Jurkat, Clone E6-1 (cell line): ENCODE measurements at places on chromosomes 16 and 17.

DNA sequence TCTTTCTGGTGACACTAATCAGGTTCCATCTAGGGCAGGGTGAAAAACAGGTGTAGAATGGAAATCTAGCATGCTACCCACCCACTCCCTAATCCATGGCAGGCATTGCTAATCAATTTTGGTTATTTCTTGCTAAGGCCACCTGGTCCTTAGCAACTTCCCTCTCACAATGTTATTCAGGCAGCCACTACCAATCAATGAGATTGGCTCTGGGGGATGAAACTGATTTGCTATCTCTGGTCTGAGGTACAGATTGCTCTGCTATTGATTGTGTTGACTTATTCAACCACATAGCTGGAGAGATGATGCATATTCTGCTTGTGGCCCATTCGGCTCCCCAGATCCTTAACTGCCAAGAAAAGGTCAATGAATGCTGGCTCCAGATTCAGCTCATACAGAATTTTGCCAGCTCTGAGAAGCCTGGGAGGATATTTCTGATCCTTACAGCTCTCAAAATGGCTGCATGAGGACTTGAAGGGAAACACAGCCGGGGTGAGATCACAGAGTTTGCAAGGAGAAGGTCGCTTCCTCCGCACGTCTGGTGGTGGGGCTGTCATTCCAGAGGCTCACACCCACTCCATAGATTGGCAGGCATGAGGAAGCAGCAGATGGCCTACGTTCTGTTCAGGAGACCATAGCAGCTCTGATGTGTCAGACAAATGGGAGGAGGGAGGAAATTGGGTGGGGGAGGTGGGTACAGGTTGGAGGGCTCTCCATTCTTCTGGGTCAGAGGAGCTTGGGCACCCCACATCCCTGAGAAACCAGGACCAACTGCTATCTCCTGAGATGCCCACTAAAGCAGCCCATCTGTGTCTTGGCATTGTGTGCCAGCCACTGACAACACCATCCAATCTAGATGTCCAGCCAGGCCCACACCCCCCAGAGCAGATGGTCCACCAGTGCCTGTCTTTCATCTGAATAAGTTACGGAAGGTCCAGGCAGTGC is 22.3 kb downstream of the SEZ6 start:
- DNase-seq, result no peak

- no peak for DNase-seq
Measured at GRCh38 chr16:25264597-25264996, 7.0 kb upstream of the ZKSCAN2 start.

- DNase-seq, result no peak
Measured at GRCh38 chr16:12098429-12099310, 122.1 kb downstream of the SNX29 start.

DNA sequence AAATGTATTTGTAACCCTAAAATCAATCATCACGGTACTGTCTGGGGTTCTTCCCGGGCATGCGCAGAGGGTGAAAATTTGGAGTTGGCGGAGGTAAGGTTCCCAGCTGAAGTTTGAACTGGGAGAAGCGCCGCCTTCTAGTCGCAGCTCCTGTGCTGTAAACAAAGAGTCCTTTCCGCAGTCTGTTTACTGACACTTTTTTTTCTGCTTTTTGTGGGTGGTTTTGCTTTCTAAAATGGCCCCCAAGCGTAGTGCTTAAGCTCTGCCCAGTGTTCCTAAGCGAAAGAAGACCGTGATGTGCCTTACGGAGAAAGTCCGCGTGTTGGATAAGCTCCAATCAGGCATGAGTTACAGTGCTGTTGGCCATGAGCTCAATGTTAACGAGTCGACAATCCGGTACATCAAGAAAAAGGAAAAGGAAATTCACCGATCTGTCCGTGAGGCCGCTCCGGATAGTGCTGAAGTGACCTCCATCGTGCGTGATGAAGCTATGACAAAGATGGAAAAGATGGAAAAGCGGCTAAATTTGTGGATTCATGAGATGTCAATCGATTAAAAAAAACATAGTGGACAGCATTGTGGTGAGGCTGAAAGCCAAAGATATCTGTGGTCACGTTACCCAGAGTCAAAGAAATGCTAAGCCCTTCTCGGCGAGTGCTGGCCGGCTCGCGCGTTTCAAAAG is 570 bp upstream of the CFDP1 start:
- no peak for DNase-seq

DNA sequence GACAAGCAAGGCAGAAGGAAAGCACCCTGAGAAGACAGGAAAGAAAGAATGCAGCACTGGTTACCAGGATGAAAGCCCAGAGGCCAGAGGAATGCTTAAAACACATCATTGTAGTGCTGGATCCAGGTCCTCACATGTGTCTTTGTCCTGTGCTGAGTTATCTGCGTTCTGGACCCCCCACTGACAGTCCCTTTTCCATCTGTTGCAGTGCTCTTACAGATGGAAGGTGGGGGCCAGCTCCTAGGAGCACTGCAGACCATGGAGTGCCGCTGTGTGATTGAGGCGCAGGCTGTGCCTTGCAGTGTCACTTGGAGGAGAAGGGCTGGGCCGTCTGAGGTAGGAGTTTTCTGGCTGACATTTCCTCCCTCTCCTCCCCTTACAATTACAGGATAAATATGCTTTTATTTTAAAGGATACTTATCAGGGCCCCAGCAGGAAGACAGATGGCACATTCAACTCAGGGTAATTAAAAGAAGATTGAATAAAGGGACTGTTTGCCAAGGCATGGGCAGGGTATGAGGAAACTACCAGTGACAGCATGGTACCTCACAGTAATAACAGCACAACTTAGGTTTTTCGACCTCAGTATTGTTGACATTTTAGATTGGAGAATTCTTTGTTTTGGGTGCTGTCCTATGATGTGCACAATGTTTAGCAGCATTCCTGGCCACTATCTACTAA is 3.0 kb downstream of the EME1 start:
- DNase-seq, result no peak

GRCh38 chr16:46774743-46775177 is 26.6 kb upstream of the MYLK3 start:
- DNase-seq, result no peak

- no peak for DNase-seq
Measured at GRCh38 chr16:79970087-79970486, 369.6 kb upstream of the MAF start.

GRCh38 chr17:43832976-43833829 is at the start of gene MPP3:
Gene MPP3 (minus strand): TSS chr17:43833146. CDS start chr17:43831906, 1,240 bp downstream.
- no peak for DNase-seq
